ENCODE measurements at places on chromosomes 2 and 18.

GRCh38 chr2:30235008-30235655, 3.8 kb downstream of the LBH start:
- DNase-seq, result no peak

GRCh38 chr2:54671875-54672589, 51.4 kb upstream of the EML6 start:
- no peak for DNase-seq

- DNase-seq, result peak; percentile 74
Measured at GRCh38 chr2:207161247-207162123, 4.3 kb downstream of the KLF7 start.

DNA sequence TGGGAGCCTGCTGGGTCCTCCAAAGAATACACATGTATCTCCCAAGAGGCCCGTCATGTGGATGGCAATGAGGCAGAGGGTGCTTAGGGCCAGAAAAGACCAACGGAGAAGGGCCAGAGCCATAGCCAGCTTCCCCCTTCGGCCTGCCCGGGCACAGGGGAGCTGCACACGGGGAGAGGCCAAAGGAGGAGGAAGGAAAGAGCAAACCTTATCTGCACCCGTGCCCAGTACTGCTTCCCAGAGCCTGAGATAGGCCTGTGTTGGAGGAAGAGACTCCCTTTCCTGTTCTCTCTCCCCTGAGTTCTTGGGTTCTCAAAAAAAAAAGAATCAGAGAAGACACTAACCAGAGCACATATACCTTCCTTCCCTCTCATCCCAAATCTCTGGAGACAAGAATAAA, 250.3 kb downstream of the ANAPC1 start:
- DNase-seq, result no peak

DNA sequence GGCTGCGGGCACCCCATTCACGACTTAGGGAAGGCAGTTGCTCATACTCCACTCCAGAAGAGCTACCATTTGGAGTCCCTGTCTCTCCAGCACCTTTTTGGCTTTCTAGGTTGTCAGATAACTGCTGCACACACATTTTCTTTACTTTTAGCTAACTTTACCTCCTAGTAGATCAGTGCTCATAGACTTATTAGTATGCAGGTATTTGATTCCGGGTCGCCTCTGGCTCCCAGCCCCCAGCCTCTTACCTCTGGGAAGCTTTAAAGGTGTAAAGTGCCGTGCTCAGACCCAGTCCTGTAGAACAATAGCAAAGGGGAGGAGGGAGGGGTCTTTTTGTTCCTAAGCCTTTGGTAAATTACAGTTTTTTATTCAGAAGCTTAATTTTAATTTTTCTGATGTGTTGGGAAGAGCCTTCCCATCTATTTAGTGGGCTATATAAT, 102.9 kb downstream of the SPTBN1 start:
- no peak for DNase-seq

- DNase-seq, result no peak
Measured at GRCh38 chr2:110881908-110882307, 149.5 kb downstream of the ACOXL start.

- DNase-seq, result no peak
Measured at GRCh38 chr18:56283316-56283715, 355.1 kb downstream of the TXNL1 start.

DNA sequence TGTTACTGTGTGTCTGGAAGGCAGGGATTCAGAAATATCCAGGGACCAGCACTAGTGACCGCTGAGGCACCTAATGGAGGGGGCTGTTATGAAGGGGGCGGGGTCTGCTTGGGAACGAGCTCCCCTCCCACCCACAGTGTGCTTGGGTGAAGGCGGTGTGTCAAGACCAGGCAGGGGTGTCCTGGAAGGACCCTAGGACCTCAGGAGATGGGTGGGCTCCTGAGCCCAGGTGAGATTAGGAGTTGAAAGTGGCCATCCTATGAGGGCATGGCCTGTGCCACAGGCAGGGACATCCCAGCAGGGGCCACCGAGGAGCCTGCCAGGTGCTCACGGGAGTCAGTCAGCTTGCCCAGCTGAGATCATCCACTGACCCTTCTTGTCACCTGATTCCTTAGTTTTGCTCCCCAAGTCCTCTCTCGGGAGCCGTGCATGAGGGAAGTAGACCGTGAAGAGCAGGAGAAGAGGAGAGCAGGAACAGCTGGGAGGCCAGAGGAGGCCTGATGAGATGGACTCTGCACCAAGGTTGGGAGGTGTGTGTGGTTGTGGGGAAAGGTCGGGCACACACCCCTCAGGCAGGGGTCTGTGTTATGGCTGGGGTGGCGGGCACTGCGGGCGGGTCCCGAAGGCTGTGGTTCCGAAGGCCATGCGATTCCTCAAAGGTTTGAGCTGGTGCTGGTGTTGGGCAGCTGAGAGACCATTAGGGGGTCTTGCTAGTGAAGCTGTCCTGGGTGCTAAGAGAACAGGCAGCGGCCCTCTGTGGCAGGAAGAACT, 180.9 kb upstream of the HS6ST1 start:
- DNase-seq, result no peak

GRCh38 chr18:75132098-75132870, 76.7 kb downstream of the PTGR3 start:
- no peak for DNase-seq

Data from spinal cord (tissue), 10 donors.